Caki2 (cell line): ENCODE measurements at places on chromosomes 4 and X. TPM values are rescaled to one million over a fixed set of nuclear protein-coding genes. Genes with fewer than 3 reads are reported as not detected.

CSAG3 gene
- total RNA-seq, result not detected in 2 replicates

MAGED4B gene
- total RNA-seq, result 5.6 and 12.9 TPM in 2 replicates

ENPEP gene
- total RNA-seq, result 3.8 and 5.0 TPM in 2 replicates

RAB41 gene
- total RNA-seq, result not detected in 2 replicates

- DNase-seq, result no peak
Measured at GRCh38 chr4:37245391-37245954, 930 bp downstream of the NWD2 start.

GRCh38 chr4:131370846-131371245 is 1778.2 kb upstream of the PCDH10 start:
- peak; percentile 61 for DNase-seq

- DNase-seq, result no peak
Measured at GRCh38 chr4:27398631-27399310, 538.1 kb downstream of the STIM2 start.

GRCh38 chr4:110139815-110140214 is 58.6 kb downstream of the ELOVL6 start:
- DNase-seq, result no peak

DNA sequence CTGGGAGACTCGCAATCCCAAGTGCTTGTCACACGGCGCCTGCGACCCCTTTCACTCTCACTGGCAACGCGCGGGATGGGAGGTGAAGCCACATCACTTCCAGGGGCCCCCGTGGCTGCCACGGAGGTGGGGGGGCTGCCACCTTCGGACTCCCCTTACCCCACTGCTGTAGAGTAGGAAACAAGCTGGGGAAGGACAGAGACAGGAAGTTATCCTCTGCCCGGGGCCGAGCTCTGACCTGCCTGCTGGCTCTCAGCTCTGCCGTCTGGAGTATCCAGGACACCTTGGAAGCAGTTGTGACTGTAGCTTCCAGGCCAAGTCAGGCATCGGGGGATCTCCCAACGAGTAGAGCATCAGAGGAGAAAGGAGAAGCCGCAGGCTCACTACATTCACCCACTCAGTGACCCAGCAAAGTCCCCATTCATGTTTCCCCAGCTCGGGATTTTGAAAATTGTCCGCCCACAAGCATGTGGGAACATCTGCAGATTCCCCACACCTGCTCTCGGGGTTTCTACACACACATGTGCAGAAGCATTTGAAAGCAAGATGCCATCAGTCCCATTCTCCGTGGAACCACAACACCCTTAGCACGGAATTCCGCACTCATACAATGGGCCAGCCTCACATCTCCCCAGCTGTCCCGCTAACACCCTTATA is 10.8 kb downstream of the PDZD4 start:
- no peak for DNase-seq

GRCh38 chr4:56692576-56692975 is 11.5 kb upstream of the HOPX start:
- no peak for DNase-seq

GRCh38 chrX:8897259-8897658 is 96.1 kb upstream of the FAM9A start:
- DNase-seq, result no peak

DNA sequence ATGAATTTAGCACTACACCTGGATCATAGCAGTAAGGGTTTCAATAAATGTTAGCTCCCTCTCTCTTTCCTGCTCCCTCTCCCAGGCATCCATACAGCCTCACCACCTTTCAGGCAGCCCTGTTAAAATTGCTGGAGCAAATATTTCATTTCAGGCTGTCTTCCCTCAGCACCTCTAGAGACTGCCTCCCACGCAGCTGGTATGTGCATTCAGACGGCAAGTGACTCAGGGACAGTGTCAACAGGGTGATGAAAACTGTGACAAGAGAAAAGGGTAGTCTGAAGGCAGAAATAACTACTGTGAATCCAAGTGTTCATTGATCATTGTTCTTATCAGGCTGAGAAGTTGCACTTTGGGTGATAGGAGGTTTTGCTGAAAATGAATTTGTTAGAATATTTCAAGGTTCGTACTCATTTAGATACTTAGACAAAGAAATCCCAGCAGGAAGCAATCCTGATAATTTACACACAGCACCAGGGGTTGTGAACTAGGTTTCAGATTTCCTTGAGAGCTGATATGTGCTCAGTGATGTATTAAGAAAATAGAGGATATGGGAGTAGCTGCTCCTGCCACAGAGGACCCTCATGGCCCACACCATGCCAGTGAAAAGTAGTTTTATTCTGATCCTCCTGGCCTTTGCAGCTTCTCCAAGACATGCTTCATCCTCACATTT is 424.2 kb downstream of the FGF13 start:
- peak; percentile 9 for DNase-seq

DNA sequence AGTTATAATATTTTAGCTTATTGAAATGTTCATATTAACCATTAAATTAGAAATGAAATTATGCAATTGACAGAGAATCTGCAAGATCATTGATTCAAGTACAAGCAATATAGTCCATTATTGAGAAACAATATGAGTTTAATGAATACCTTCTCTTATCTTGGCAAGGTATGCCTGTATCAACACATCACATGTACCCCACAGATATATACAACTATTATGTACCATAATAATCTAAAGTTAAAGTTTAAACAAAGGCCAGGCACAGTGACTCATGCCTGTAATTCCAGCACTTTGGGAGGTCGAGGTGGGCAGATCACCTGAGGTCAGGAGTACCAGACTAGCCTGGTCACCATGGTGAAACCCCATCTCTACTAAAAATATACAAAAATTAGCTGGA is 514.7 kb downstream of the PCDH7 start:
- peak; percentile 38 for DNase-seq

DNA sequence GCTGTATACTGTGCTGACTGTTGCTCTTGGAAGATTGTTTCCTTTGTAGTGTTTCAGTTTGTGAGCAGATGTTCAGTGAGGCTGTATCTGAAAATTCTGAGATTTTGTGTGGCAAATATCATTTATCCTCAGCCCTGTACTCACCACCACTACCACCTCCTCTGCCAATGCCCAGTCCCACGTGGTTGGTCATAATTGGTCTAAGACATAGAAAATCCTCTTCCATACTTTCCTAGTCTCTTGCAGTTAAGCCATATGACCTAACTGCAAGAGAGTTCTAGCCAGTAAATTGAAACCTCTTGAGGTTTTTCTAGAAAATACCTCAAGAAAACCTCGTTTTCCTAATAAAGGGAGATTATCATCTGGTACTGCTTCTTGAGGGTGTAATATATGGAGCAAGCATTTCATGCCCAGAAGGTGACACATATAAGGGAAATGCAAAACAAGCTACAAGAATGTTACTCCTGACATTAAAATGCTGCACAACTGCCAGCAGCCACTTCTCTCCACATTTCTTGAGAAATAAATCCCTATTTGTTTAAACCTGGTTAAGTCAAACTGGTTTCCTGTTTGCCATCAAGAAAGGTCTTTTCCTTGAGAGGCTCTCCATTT is 32.8 kb downstream of the ABCE1 start:
- DNase-seq, result no peak
